ENCODE measurements at places on chromosomes 3 and 15. TPM values are rescaled to one million over a fixed set of nuclear protein-coding genes. Genes with fewer than 3 reads are reported as not detected.

The SEMA3F gene
- total RNA-seq: 79.8 TPM

The CYP8B1 gene
- total RNA-seq: not detected

- DNase-seq: peak; percentile 56
These were observed 40.0 kb downstream of the PTPN23 start for GRCh38 chr3:47420511-47421484.

The GOLGA8J gene
- total RNA-seq: not detected

GRCh38 chr3:18557216-18557615 is 132.1 kb upstream of the SATB1 start:
- DNase-seq: no peak

DNA sequence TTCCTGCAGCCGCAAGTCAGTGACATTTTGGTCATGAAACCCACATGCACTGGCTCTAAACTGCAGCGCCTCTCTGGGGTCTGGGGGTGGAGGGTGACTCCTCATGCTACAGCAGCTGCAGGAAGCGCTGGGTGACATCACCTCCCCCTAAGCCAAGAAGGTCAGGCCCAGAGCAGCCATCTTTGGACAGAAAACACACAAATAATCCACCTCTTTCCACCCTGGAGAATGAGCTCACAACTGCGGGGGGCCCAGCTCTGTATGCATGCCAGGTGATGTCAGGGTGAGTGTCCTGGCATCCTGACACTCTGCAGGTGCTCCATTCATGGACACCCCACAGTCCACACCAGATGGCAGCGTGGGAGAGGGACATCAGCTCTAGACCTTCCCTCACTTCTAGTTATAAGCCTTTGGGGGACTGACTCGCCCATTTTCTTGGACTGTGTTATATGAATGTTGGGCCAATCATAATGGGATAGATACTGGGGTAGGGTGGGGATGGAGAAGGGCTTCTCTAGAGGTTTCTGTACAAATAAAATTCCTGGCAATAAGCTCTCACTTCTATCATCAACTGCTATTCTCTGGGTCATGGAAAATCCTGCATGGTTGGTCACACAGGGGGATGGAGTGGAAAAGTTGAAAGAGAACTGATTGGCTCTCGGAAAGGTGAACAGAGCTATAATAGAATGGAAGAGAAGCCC is 70.7 kb upstream of the THBS1 start:
- DNase-seq: no peak

The C3orf85 gene
- total RNA-seq: not detected

Measured in kidney epithelial cell (primary cell).